ENCODE measurements at places on chromosomes 2 and 18. TPM values are rescaled to one million over a fixed set of nuclear protein-coding genes. Genes with fewer than 3 reads are reported as not detected.

GRCh38 chr2:166373105-166373504 lies 2.6 kb downstream of the SCN9A start:
- H3K36me3 ChIP-seq = no peaks in the 10 kb centered on the region
- no peak overlapping the region for H3K27ac ChIP-seq
- peaks cover 22% of the 10 kb centered on the region for H3K4me1 ChIP-seq
- H3K4me3 ChIP-seq = no peak overlapping the region
- H3K27me3 ChIP-seq = peaks cover 38% of the 10 kb centered on the region

DNA sequence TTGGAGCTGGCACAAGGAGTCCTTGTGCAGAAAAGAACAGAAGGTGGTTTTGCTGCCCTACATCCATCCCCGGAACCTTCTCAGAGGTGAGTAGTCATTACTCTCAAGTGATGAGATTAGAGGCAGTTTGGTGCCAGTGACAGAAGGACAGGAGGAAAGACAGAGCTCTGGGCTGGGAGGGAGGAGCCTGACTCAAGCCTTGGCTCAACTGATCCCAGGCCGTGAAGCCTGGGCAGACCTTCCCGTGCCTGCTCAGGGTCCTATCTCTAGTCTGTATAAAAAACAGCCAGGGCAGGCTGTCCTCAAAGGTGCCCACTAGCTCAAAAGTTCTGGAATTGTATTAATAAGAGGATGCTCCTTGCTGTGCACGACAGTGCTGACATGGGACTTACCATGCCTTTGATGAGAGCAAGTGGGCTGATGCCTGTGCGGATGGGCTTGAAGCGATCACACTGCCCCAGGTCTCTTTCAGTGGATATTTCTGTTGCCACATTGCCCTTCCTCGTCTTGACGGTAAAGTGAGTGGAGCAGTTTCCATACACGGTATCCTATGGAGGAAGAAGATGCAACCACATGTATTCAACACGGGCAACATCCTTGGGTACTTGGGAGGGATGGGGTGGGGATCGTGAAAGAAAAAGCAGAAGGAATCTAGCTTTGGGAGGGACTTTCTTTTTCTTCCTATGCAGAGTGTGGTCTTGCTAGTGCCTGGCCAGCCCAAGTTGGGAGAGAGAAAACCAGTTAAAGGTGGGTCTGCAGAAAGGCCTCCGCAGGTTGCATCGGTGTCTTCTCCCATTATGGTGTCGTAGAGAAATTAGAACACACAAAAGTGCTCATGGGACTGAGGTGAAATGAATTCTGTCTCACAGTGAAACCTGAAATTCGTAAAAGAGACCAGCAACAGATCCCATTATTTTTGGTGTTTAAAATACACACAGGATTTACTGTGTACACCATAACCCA lies 6.9 kb downstream of the APOB start:
- no peak overlapping the region for H3K4me3 ChIP-seq
- DNase-seq = no peak
- no peaks in the 10 kb centered on the region for H3K4me1 ChIP-seq
- no peaks in the 10 kb centered on the region for H3K36me3 ChIP-seq

- H3K4me1 ChIP-seq = peaks cover 3% of the 10 kb centered on the region
- no peak for DNase-seq
- H3K36me3 ChIP-seq = no peaks in the 10 kb centered on the region
- peaks cover 25% of the 10 kb centered on the region for H3K27me3 ChIP-seq
- H3K27ac ChIP-seq = no peak overlapping the region
Measured at GRCh38 chr18:74333091-74333490, 17.5 kb downstream of the C18orf63 start.

DNA sequence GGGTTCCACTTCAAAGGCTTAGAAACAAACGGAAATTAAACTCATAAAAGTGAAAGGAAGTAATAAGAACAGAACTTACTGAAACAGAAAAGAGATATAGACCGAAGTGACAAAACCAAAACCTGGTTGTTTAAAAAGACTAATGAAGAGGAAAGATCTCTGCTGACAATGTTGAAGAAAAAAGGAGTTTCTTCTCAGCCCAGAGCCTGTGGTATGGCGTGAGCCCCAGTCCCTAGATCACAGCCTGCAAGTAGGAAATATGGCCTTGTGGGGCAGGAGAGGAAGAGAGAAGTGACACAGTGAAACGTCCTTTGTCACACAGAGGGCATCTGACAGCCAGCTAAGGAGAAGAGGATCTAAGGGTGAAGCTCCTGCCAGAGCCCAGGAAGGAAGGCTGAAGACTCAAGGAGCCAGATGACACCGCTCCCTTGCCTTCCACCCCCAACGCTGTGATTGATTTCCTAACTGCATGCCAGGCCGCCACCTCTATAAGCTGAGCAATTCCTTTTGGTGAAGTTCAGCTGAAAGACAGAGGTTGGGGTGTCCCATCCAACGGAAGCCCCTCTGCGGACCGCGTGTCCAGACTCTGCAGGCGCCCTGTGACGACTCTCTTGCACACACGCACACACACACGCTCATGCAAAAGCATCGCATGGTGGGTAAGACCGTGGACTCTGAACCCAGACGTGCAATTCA lies 141.1 kb downstream of the HDAC4 start:
- H3K4me1 ChIP-seq = peaks cover 91% of the 10 kb centered on the region
- peak overlapping the region; percentile 92 for H3K27ac ChIP-seq
- H3K36me3 ChIP-seq = peaks cover 45% of the 10 kb centered on the region
- peak; percentile 27 for DNase-seq
- no peaks in the 10 kb centered on the region for H3K27me3 ChIP-seq

DNA sequence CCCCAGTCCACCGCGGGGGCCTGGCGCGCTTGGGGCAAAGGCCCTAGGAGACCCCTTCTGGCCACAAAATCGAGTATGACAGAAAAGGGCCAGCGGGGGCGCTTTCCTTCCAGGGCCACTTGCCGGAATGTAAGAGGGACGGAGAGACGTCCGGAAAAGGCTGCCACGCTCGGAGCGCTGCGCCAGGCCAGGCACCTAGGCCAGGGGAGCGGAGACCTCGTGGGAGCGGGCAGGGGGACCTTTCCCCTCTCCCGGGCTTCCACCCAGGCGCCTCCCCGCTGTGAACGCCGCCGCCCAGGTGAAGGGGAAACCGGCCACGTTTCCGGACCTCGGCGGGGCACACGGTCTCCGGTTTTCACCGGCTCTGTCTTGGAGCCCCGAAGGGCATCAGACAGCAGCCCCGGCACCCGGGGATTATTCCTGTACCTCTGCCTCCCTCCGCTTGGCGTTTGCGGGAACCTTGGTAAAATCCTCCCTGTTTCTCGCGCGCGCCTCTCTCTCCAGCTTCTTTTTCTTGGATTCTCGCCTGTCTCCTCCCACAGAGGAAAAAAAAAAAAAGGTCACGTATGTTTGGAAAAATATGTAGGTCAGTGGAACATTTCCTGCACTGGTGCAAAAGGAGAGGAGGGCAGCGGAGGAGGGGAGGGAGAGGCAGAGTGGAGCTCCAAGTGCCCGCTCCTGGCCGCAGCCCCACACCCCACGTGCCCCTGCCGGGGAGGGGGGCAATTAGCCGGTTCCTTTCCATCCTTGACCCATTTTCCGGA lies 1.2 kb upstream of the NPAS2 start:
- H3K4me1 ChIP-seq = peaks cover 38% of the 10 kb centered on the region
- peak overlapping the region; percentile 67 for H3K4me3 ChIP-seq
- peaks cover 3% of the 10 kb centered on the region for H3K36me3 ChIP-seq
- DNase-seq = peak; percentile 9
- peaks cover 37% of the 10 kb centered on the region for H3K27me3 ChIP-seq
- no peak overlapping the region for H3K27ac ChIP-seq

- peaks cover 28% of the 10 kb centered on the region for H3K36me3 ChIP-seq
- no peak for DNase-seq
- H3K27me3 ChIP-seq = no peaks in the 10 kb centered on the region
- no peak overlapping the region for H3K4me3 ChIP-seq
- peaks cover 8% of the 10 kb centered on the region for H3K4me1 ChIP-seq
Measured at GRCh38 chr2:203286532-203286931, 41.7 kb upstream of the ABI2 start.

- H3K36me3 ChIP-seq = no peaks in the 10 kb centered on the region
- peaks cover 2% of the 10 kb centered on the region for H3K27me3 ChIP-seq
- H3K4me3 ChIP-seq = no peak overlapping the region
- H3K4me1 ChIP-seq = no peaks in the 10 kb centered on the region
Measured at GRCh38 chr18:5339202-5339834, 43.8 kb upstream of the ZBTB14 start.

GRCh38 chr18:60228609-60229595 lies 143.7 kb downstream of the MC4R start:
- DNase-seq = no peak
- no peaks in the 10 kb centered on the region for H3K27me3 ChIP-seq
- H3K36me3 ChIP-seq = no peaks in the 10 kb centered on the region
- no peak overlapping the region for H3K4me3 ChIP-seq
- H3K4me1 ChIP-seq = no peaks in the 10 kb centered on the region
- H3K27ac ChIP-seq = no peak overlapping the region

- DNase-seq = no peak
- H3K27ac ChIP-seq = no peak overlapping the region
- H3K4me1 ChIP-seq = no peaks in the 10 kb centered on the region
- H3K27me3 ChIP-seq = no peaks in the 10 kb centered on the region
- H3K36me3 ChIP-seq = peaks cover 15% of the 10 kb centered on the region
Measured at GRCh38 chr2:168700615-168701245, 101.7 kb upstream of the NOSTRIN start.

- H3K4me3 ChIP-seq = no peak overlapping the region
- H3K4me1 ChIP-seq = no peaks in the 10 kb centered on the region
- peaks cover 15% of the 10 kb centered on the region for H3K27me3 ChIP-seq
- no peak overlapping the region for H3K27ac ChIP-seq
Measured at GRCh38 chr18:47531717-47532116, 280.3 kb upstream of the SKOR2 start.

DNA sequence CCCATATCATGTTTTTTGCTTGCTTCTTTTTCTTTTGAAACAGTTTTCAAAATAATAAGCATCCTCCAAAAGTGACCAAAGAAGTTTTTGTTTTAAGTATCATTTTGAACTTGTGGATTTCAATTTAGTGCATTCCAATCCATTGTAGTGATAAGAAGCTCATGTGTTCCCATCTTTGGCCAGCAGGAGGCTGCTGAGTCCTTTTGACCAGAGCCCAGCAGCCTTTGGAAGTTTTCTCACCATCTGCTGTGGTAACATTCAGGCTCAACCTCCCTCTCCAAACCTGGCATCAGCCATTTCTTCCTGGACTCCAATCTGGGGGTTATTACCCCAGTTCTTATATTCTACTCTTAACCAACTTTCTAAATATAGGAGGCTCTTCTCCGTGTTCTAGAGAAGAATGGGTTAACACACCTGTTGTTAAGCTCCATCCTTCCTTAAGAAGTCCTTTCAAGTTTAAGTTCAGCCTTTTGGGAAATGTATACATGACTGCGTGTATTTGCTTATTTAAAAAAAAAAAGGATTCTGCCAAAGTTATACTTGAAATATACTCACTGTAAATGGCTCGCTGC lies 39.0 kb upstream of the MAL start:
- H3K27ac ChIP-seq = no peak overlapping the region
- H3K36me3 ChIP-seq = no peaks in the 10 kb centered on the region
- H3K4me3 ChIP-seq = no peak overlapping the region

- no peaks in the 10 kb centered on the region for H3K36me3 ChIP-seq
- no peaks in the 10 kb centered on the region for H3K27me3 ChIP-seq
- no peak overlapping the region for H3K4me3 ChIP-seq
- no peak for DNase-seq
- no peak overlapping the region for H3K27ac ChIP-seq
Measured at GRCh38 chr2:233023761-233024410, 8.6 kb upstream of the NEU2 start.

GRCh38 chr2:200431996-200432705 lies 77.7 kb downstream of the KCTD18 start:
- H3K27ac ChIP-seq = no peak overlapping the region
- H3K4me3 ChIP-seq = no peak overlapping the region
- H3K36me3 ChIP-seq = peaks cover 28% of the 10 kb centered on the region
- H3K27me3 ChIP-seq = no peaks in the 10 kb centered on the region
- DNase-seq = no peak

DNA sequence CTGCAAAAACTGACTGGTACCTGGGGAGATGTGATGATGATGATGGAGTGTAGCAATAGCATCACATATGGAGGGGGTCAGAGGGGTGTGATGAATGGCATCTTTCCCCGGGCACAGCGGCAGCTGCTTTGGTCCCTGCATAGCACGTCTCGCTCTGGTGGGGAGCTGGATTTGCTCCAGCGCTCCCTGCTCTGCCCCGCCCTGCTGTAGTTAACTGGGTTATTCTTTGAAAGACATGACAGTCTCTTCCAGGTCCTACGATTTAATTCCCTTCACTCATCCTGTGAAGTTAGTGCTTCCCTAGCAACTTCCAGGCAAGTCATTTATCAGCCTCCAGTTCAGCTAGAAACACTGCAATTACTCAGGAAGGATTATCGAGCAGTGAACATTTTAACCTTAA lies 463.1 kb downstream of the TSN start:
- no peak overlapping the region for H3K4me3 ChIP-seq
- no peak for DNase-seq
- no peaks in the 10 kb centered on the region for H3K27me3 ChIP-seq
- H3K4me1 ChIP-seq = no peaks in the 10 kb centered on the region
- H3K27ac ChIP-seq = no peak overlapping the region

DNA sequence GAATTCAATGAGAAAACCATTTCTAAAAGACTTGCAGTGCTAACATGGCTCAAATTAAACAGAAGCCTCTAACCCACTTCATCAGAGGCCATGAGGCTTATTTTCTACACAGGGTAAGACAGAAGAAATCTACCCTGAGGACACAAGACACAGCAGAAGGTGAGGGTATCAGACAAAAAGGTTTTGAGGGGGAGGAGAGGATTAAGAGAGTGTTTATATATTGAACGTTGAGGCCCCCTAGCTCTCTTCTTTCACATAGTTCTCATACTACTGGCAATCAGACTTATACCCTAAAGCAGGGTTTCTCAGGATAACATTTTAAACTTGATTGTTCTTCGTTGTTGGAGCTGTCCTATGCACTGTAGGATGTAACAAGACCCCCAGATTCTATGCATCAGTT lies 21.4 kb downstream of the ORC4 start:
- DNase-seq = no peak
- no peak overlapping the region for H3K4me3 ChIP-seq
- no peak overlapping the region for H3K27ac ChIP-seq
- peaks cover 52% of the 10 kb centered on the region for H3K36me3 ChIP-seq
- no peaks in the 10 kb centered on the region for H3K27me3 ChIP-seq

GRCh38 chr2:94993176-94994062 lies 32.1 kb upstream of the MAL start:
- H3K4me1 ChIP-seq = no peaks in the 10 kb centered on the region
- H3K4me3 ChIP-seq = no peak overlapping the region
- no peak for DNase-seq
- no peaks in the 10 kb centered on the region for H3K36me3 ChIP-seq
- H3K27ac ChIP-seq = no peak overlapping the region
- peaks cover 19% of the 10 kb centered on the region for H3K27me3 ChIP-seq

GRCh38 chr18:26040051-26040656 lies 50.3 kb downstream of the SS18 start:
- H3K27ac ChIP-seq = no peak overlapping the region
- H3K4me3 ChIP-seq = no peak overlapping the region
- H3K4me1 ChIP-seq = peaks cover 11% of the 10 kb centered on the region
- H3K36me3 ChIP-seq = peaks cover 39% of the 10 kb centered on the region
- no peaks in the 10 kb centered on the region for H3K27me3 ChIP-seq

ACMSD gene
- total RNA-seq = not detected

ASB18 gene
- total RNA-seq = not detected

MYOM1 gene
- total RNA-seq = 2.1 TPM

SPAST gene
- total RNA-seq = 22.4 TPM

AMMECR1L gene
- total RNA-seq = 15.4 TPM

KATNAL2 gene
- total RNA-seq = 1.0 TPM

PDE6D gene
- total RNA-seq = 36.0 TPM
